ENCODE measurements at places on chromosomes 11 and 22. TPM values are rescaled to one million over a fixed set of nuclear protein-coding genes. Genes with fewer than 3 reads are reported as not detected.

- H3K36me3 ChIP-seq, result no peaks in the 10 kb centered on the region
- no peak overlapping the region for H3K27ac ChIP-seq
- no peak for DNase-seq
- no peak overlapping the region for H3K4me3 ChIP-seq
- no peaks in the 10 kb centered on the region for H3K4me1 ChIP-seq
Measured at GRCh38 chr22:34903416-34903815, 162.5 kb upstream of the ISX start.

CRYBA4 gene
- total RNA-seq, result not detected

- H3K4me1 ChIP-seq, result no peaks in the 10 kb centered on the region
- no peaks in the 10 kb centered on the region for H3K27me3 ChIP-seq
- no peaks in the 10 kb centered on the region for H3K36me3 ChIP-seq
- no peak overlapping the region for H3K27ac ChIP-seq
- H3K4me3 ChIP-seq, result no peak overlapping the region
Measured at GRCh38 chr11:45366619-45367190, 80.6 kb upstream of the SYT13 start.

- H3K4me3 ChIP-seq, result no peak overlapping the region
- H3K27me3 ChIP-seq, result no peaks in the 10 kb centered on the region
- no peak overlapping the region for H3K27ac ChIP-seq
- peak; percentile 23 for DNase-seq
- H3K36me3 ChIP-seq, result no peaks in the 10 kb centered on the region
Measured at GRCh38 chr11:35003186-35003585, 86.8 kb downstream of the PDHX start.

GRCh38 chr11:44286268-44286880 is 23.6 kb downstream of the ALX4 start:
- no peaks in the 10 kb centered on the region for H3K27me3 ChIP-seq
- H3K4me3 ChIP-seq, result no peak overlapping the region
- no peak overlapping the region for H3K27ac ChIP-seq
- H3K4me1 ChIP-seq, result no peaks in the 10 kb centered on the region

DNA sequence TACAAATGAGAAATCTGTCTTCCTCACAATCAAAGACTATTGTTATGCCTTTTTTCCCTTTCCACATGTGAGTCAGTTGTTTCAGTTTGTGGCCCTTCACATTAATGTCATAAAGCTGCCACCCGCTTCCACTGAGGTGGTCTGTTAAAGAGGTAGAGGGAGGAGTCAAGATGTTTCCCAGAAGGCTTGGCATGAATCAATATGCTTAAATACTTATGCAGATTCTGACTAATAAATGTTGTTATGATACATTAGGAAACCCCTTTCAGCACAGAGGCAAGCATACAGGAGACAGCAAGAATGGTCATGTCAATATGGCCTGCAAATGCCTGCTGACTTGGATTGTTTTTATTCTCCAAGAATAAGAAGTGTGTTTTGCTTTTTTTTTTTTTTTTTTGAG is 6.5 kb downstream of the RTN3 start:
- H3K36me3 ChIP-seq, result no peaks in the 10 kb centered on the region
- DNase-seq, result no peak
- H3K27me3 ChIP-seq, result no peaks in the 10 kb centered on the region
- H3K4me1 ChIP-seq, result peaks cover 19% of the 10 kb centered on the region
- H3K27ac ChIP-seq, result no peak overlapping the region
- no peak overlapping the region for H3K4me3 ChIP-seq

Data from Karpas-422 (cell line).